Effector memory CD8-positive, alpha-beta T cell (primary cell): ENCODE measurements at places on chromosomes 7 and 10.

DNA sequence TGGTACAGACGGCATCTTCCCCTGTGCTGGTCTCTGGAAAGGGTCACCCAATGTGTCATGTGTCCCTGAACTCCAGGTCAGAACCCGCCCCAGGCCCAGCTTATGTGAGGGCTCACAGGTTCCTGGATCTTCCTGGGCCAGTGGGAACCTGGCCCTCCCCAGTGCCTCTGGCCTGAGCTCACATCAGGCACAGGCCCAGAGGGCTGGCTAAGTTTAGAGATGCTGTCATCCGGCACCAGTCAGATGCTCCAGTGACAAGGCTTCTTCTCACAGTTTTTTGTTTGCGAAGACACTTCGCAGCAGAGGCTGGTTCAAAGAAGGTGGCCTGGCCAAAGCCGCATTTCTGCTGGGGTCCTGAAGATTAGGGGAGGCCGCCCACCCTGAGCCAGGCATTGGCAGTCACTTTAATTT lies 11.8 kb downstream of the CAMK2B start:
- DNase-seq = no peak

GRCh38 chr10:10872035-10872673 lies 145.5 kb upstream of the CELF2 start:
- DNase-seq = no peak

GRCh38 chr10:11146402-11147171 lies 128.9 kb downstream of the CELF2 start:
- DNase-seq = no peak

DNA sequence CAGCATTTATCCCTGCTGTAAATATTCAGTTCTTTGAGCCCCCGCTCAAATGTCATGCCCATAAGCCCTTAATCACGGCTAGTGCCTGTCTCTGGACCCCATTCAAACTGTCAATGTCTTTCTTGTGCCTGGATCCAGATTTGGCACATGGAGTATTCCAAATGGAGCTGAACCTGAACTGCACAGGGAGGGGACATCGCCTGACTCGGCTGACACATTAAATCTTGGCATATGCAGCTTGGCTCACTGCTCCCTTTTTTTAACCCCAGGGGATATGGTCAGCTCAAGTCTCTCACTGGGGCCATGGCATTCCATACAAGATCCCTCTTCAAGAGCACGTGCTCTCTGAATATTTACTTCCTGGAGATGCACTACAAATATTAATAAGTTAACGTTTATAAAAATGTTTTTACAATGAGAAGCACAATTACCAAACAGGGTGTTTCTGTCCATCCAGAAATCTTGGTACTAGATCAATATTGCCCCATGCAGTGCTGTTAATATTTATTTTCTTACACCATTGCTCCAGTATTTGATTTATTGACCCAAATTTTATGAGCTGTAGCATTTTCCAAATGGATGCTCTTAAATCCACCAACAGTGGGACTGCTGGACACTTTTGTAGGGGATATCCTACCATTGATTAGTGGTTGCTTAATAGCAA lies 57.4 kb downstream of the FGFR2 start:
- DNase-seq = no peak

GRCh38 chr10:61878740-61879068 lies 22.8 kb upstream of the ARID5B start:
- DNase-seq = no peak

- DNase-seq = no peak
Measured at GRCh38 chr10:91514787-91515186, 104.6 kb downstream of the HECTD2 start.

GRCh38 chr10:88416801-88417200 lies 166.3 kb downstream of the RNLS start:
- DNase-seq = no peak

- peak; percentile 10 for DNase-seq
Measured at GRCh38 chr7:36155811-36156361, 2.8 kb downstream of the EEPD1 start.

GRCh38 chr10:102775935-102776669 lies 32.4 kb downstream of the WBP1L start:
- no peak for DNase-seq

- DNase-seq = no peak
Measured at GRCh38 chr7:157589680-157590079, 252.9 kb downstream of the DNAJB6 start.

DNA sequence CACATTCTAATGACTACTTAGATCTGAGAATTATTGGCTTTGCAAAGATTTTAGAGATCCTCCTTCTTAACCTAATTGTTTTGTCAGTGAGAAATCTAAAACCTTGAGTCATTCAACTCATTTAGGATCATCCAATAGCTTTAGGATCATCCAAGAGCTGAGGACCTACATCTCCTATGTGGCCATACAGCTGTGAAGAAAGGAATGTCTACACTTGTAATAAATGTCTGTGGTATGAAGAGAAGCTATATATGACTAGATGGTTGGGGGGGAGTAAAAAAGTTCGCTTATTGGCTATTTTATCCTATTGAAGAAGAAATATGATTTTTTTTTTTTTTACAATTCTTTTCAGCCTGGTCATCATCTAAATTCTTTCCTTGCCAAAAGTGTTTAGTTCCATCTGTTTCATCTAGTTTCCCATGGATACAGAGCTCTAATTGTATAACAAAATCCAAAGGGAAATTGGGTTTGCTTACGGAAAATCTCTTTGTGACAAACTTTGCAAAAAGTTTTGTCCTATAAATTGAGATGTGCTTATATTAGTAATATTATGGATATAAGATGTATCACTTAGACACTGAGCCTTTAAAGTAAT lies 196.7 kb downstream of the PRKG1 start:
- DNase-seq = no peak

DNA sequence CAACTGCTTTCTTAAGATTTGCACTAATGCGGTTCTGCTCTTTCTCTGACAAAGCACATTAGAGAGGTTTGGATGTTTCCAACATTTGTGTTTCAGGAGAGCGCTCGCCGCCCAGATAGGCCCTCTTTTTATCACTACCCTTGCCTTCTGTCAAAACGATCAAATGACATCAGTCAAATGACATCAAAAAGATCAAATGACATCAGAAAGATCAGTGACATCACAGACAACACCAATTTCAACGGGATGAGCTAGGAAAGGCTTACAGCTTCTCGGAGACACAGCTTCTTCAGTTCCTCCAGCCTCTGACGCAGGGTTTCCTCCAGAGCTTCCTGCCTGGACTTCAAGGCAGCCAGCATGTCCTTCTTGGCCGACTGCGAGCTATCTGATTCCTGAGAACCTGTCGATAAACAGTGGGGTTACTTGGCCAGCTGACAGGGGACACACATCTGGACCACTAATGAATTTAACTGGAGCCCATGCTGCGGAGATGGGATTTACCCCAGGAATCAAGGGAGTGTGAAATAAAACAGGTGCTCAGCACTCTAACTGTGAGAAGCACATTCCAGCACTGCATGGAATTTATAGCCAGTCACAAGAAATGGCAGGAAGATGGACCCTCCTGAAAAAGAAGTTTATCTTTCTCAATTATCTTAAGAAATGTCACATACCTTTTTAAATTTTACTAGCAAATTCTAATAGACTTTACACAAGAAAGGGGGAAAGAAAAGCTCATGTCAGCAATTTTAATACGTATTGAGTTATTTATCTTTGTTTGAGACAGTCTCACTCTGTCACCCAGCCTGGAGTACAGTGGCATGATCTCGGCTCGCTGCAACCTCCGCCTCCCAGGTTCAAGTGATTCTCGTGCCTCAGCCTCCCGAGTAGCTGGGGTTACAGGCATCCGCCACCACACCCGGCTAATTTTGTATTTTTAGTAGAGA lies 88.2 kb downstream of the PRPF18 start:
- DNase-seq = no peak

GRCh38 chr10:11256896-11257295 lies 239.2 kb downstream of the CELF2 start:
- no peak for DNase-seq

- no peak for DNase-seq
Measured at GRCh38 chr7:100190048-100190711, 12.5 kb downstream of the STAG3 start.

DNA sequence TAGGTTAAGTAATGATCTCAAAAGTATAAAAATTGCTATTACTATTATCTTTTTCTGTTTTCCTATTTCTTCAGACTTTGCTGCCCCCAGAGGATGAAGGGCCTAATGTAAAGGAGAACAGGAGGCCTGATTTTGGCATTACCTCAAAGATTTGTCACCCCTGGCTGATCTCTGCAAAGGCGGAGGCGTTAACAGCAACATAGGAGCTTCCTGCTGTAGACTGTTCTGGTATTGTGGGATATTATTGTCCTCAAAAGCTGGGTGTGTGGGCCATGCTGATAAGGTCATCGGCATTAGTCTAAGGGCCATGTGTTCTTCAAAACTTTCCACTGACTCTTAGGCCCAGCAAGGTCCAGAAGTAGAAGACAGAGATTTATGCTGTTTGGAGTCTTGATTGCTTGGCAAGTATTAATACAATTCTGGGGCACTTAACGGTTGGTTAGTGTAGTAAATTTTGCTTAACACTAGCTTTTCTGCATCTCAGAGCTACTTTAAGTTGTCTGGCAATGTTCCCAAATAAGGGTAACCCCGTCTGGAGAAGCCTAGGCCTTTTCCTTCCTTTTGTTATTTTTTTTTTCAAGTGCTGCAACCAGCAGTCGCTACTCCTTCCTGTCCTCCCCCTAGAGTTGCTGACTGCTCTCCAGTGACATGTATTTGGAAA lies 14.0 kb upstream of the ENTPD1 start:
- no peak for DNase-seq

DNA sequence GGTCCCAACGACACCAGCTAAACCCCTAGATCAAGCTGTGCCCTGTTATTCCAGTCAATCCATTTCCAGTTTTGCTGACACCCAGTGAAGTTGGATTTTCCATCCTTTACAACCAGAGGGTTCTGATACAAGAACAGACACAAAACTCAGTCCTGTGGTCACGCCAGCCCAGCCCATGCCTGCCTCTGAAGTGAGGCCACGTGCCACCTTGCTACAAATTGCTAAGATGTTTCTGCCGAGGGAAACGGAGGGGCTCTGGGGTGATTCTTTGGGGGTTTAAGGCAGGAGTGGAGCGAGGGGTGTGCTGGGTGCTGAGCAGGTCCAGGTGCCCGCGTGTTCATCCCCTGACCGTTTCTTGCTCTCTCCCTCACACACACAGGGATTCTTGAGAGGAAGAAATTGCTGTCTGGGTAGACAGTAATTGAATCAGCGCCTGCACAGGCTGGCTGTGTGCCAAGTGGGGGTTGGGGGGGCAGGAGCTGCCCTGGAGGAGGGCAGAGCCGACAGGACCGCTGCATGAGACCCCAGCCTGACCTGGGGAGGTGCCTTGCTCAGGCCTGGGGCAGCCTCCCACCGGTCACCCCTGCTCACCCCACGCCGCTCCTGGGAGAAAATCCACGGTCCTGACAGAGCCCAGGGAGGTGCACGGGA lies 38.1 kb downstream of the ADAP1 start:
- DNase-seq = no peak

- no peak for DNase-seq
Measured at GRCh38 chr7:2405201-2405600, 1.8 kb downstream of the CHST12 start.

DNA sequence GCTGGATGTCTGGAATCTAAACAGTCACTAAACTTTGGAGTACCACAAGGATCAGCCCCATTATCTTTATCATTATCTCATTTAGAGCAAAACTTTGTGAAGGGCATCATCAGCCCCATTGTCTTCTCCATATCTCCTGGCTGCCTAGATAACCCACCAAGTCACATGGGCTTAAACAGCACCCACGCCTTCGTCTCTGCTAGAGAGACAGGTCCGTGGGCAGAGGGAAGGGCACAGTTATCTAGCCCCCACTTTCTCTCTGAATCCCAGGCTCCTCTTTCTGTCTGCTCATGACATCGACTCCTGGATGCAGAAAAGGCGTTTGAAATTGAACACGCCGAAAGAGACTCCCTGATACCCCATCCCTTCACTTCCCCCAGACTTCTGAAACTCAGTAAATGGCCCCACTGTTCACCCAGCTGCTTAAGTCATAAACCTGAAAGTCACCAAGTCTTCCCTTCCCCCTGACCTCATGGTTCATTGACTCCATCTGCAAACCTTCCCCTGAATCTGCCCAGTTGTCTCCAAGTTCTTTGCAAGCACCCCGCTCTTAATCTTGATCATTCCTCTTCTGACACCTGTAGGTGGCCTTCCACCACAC lies 20.9 kb upstream of the PARD3 start:
- no peak for DNase-seq
